ENCODE measurements at places on chromosomes 13 and 19.

GRCh38 chr19:48480558-48481500 is 11.7 kb downstream of the CYTH2 start:
- DNase-seq, result no peak

DNA sequence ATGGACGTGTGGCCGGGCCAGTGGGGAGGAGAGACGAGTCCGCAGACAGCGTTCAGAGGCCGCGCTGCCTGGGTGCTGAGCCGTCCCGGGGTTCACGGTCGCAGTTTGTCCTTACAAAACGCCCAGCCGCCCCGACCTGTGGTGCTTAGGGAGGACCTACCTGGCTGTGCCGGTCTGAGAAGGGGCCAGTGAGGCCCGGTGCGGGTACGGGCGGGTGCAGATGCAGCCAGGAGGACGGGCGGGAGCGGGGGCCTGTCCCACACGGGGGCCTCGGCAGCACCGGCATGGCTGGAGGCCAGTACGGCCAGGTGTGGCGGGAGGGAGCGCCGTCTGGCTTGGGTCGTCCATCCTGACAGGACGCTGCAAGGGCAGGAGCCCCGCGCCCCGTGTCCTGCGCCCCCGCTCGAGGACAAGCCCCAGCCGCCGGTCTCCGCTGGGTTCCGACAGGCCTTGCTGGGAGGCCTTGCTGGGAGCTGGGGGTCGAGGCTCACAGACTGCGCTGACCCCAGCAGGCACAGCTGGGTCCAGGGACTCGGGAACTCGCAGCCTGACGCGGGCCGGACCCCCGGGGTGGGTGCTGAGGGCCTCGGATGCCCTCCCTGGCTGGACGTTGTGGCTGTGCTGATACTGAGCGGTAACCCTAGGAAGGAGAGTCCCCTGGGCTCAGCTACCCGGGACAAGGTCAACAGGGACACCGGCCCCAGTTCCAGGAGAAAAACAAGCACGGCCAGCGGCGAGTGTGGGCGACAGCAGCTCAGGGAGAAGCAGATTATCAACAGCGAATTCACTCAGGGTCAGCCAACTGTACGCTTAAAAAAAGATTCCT is 5.3 kb upstream of the PROZ start:
- DNase-seq, result no peak

- DNase-seq, result no peak
Observed at GRCh38 chr19:51803967-51804366, 9.0 kb downstream of the FPR3 start.

GRCh38 chr13:101382701-101383100 is 33.6 kb downstream of the NALCN start:
- no peak for DNase-seq

GRCh38 chr19:9329999-9330398 is 6.0 kb downstream of the ZNF559 start:
- DNase-seq, result no peak

- no peak for DNase-seq
Observed at GRCh38 chr13:66264971-66265370, 965.2 kb downstream of the PCDH9 start.

GRCh38 chr13:61960981-61961380 is 545.3 kb upstream of the PCDH20 start:
- DNase-seq, result no peak

All from stimulated activated CD4-positive, alpha-beta T cell treated with anti-CD3 and anti-CD28 coated beads, Interleukin-15, amount 100 ng/mL, for 1 hour (primary cell).